Thymus (tissue), 14 donors: ENCODE measurements at places on chromosomes 2 and 18. TPM values are rescaled to one million over a fixed set of nuclear protein-coding genes. Genes with fewer than 3 reads are reported as not detected.
A peak's percentile ranks its signal among the peaks of the same experiment; 100 is the strongest.

GRCh38 chr2:152825834-152826233 lies 107.4 kb downstream of the ARL6IP6 start:
- DNase-seq, result no peak

DNA sequence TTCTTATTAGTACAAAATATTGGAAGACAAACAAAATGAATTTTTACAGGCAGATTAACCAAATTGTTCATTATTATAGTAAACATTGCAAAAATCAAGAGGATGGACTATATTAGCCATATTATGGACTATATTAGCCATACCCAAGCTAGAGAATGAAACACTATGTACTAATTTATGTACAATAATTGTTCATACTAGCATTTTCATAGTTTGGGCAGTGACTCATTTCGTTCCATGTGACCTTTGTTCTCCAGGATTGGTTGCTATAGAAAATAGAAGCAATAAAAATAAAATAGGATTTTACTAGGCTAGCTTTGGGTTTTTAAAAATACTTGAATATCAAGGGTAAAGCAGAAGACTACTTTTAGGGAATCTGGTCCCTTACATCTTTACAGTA lies 176.8 kb downstream of the ZEB2 start:
- no peak for DNase-seq

- peak; percentile 66 for DNase-seq
Observed at GRCh38 chr2:29000481-29000880, 19.4 kb downstream of the TOGARAM2 start.

- DNase-seq, result no peak
Observed at GRCh38 chr2:238143239-238143951, 4.9 kb downstream of the KLHL30 start.

Gene SCYGR2
- total RNA-seq, result not detected

DNA sequence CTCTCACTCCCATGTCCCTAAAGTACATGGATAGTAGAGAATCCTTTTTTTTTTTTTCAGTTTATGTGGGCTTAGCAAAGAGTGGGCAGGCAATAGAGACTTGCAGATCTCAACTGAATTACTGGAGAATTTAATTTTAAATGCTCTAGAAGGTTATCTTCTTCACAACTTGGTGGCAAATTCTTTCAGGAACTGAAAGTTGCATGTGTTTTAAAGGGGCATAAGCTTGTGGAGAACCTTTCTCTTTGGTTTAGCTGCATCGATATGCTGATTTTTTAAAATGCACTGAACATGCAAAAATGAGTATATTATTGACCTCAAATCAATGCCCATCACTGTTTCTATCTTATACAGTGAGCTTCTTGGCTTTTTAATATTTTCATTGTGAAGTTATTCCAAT lies 24.9 kb upstream of the GALNT3 start:
- DNase-seq, result no peak

DNA sequence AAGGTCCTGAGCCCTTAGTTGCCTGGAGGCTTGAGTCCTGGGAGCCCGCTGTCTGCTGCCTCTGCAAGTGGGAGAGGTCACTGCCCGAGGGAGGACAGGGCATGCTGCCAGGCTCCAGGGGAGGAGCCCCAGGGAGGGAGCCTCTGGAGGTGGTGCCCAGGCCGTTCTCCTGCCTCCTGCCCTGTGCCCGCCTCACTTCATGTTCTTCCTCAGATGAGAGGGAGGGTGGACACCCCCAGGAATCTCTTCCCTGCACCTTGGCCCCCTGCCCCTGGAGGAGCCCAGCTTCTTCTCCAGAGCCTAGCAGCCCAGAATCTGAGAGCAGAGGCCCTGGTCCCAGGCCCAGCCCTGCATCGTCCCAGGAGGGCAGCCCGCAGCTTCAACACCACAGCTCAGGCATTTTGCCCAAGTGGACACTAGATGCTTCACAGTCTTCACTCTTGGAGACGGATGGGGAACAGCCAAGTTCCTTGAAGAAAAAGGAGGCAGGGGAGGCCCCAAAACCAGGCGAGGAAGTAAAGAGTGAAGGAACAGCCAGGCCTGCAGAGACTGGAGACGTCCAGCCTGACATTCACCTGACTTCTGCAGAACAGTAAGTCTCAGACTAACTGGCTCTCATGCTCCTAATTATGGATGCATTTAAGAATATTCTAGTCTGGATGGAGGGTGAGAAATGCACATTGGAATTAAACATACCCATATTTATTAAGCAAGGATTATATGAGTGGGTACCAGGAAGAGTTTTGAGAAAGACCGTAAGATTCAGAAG lies 12.1 kb downstream of the PSD4 start:
- no peak for DNase-seq

Gene AGAP1
- total RNA-seq, result 1.7 TPM
